Stimulated activated CD4-positive, alpha-beta T cell treated with anti-CD3 and anti-CD28 coated beads, TNF-alpha, amount 100 ng/mL, for 48 hours (primary cell): ENCODE measurements at places on chromosomes 12 and 14.

- peak; percentile 53 for DNase-seq
Observed at GRCh38 chr12:9331218-9331626, 123.0 kb upstream of the PZP start.

DNA sequence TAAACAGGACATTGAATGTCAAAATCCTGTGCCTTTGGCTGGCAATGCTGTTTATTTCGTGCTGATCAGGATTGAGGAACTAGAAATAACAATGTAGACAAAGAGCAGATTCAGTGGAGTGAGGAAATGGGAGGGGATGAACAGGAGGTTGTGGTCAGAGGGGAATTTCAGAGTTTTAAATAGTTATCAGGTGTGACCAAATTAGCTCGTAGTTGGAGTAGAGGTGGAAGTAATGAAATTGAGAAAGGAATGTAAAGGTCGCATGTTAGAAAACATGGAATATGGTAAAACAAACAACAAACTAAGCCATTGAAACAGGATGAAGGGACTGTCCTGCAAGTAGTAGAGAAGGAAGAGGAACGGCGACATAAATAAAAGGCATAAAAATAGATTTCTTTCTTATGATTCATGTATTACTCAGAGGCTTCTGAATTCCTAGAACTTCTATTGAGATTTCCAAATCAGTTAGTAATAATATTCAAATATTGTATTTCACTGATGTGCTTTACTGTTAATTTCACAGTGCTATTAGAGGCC, 9.5 kb upstream of the SAV1 start:
- no peak for DNase-seq

DNA sequence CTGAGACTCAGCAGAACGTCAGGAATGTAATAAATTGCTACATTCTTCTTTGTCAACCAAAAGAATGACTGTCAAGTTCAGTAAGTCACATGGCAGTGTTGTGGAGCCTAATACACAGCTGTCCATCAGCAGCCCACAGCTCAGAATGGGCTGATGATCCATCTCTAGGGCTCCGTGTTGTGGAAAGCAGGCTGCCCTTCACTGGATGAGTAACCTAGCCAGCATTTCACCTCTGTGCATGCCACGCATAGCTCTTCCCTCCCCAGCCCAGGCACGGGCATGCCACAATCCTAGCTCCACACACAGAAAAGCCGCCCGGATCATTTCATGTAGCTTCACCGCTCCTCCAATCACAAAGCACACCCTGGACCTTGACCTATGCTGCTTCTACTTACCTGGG, 878.0 kb upstream of the TMEM132C start:
- no peak for DNase-seq

- DNase-seq = no peak
Observed at GRCh38 chr12:26319511-26319910, 124.1 kb downstream of the SSPN start.

- no peak for DNase-seq
Observed at GRCh38 chr14:33309106-33309505, 370.4 kb downstream of the NPAS3 start.

GRCh38 chr12:45490232-45490881, 239.1 kb upstream of the ARID2 start:
- DNase-seq = no peak

DNA sequence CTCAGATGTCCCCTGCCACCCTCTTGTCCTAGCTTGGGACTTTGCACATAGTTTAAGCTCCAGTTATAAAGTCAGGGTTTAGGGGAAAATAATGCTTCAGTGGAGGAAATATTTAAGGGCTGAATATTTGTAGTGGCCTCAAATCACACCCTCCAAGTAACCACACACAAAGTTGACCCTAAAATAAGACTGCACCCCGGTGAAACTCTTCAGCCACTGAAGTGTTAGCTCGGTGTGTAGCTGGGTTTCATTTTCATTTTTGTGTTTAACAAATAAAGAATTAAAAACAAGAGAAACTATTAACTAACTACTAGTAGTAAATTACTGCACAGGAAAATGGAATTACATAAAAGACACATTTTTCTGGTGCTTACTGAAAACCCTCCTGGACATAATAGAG, 14.8 kb upstream of the BCL11B start:
- DNase-seq = no peak

- no peak for DNase-seq
Observed at GRCh38 chr14:81363746-81364378, 36.3 kb downstream of the STON2 start.

- DNase-seq = no peak
Observed at GRCh38 chr12:31477687-31478086, 113.2 kb downstream of the DENND5B start.

DNA sequence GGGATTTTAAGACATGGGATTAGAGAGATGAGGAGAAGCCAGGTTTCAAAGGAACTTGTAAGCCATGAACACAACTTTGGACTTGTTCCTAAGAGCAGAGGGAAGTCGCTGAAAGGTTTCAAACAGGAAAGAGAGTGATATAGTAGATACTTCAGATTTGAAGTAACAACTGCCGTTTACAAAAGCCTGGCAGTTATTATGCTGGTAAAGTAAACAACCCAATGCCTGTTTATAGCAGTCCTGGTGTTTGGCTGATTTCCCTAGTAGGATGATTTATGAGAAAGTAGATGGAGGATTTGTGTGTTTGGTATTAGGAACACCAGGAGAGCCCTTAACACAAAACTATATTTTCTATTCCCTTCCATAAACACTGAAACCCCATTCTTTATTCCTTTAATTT, 285.7 kb downstream of the RMST start:
- no peak for DNase-seq

DNA sequence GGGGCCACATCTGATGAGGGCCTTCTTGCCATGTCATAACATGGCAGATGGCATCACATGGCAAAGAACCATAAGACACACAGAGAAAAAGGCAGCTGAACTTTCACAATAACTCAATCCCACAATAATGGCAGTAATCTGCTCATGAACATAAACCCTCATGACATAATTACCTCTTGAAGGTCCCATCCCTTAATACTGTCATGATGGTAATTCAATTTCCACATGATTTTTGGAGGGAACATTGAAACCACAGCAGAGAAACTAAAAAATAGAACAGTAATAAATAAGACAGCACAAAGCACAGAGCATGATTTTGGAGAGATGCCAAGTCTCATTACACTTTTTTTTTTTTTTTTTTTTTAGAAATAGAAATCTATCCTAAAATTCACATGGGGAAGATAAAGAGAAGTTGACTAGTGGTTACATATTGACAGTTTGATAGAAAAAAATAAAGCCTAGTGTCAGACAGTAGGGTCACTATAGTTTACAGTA, 61.8 kb upstream of the ATF7IP start:
- no peak for DNase-seq

DNA sequence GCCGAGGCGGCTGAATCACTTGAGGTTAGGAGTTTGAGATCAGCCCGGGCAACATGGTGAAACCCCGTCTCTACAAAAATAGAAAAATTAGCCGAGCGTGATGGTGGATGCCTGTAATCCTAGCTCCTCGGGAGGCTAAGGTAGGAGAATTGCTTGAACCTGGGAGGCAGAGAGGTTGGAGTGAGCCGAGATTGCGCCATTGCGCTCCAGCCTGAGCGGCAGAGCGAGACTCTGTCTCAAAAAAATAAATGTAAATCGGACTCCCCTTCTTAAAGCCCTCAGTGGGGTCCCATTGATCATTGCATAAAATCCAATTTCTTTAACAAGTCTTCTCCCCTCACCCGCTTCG, 908 bp downstream of the TDP1 start:
- no peak for DNase-seq

DNA sequence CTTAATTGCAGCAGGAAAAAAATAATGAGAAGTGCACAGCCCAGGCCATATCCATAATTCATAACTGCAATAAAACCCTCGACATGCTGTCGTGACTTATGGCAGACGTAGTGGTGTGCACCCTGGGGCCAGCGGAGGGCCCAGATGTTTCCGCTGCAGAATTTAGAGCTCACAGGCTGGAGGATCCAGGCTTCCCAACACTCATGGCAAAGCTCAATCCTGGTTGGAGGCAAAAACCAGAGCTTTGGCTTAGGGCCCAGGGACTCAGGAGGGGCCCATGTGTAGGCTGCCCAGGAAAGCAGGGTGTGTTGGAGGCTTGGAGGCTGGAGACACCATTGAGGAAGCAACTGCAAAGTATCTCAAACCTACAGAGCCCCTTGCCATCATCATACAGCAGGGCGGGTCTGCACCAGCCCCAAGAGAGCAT, 68.7 kb downstream of the SERPINA3 start:
- no peak for DNase-seq

DNA sequence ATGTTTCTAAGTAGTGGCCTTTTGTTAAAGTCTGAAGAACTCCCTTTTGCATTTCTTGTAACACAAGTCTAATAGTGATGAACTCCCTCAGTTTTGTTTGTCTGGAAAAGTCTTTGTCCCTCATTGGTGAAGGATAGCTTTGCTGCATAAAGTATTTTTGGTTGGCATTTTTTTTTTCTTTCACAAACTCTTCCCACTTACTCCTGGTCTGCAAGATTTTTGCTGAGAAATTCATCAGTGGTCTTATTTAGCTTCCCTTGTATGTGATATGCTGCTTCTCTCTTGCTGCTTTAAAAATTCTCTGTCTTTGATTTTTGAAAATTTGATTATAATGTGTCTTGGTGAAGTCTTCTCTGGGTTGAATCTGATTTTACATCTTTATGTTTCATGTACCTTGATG, 22.7 kb downstream of the TRMT5 start:
- no peak for DNase-seq

- no peak for DNase-seq
Observed at GRCh38 chr12:32561931-32562341, 117.2 kb upstream of the DNM1L start.

DNA sequence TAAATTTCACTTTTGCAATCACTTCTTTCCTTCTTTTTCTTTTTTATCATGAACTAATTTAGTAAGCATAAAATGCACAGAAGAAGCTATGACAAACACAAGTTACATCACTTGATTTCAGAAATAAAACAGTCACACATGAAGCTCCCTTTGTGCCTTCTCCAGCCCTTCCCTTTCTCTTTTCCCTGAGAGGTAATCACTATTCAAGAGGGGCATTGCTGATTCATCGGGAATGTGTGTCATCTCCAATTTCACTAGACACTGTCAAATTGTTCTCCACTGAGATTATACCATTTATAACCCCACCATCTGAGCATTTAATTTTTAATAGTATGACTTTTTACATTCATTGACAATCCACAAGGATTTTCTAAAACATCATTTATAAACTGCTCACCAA, 91.6 kb upstream of the PTPRQ start:
- no peak for DNase-seq

DNA sequence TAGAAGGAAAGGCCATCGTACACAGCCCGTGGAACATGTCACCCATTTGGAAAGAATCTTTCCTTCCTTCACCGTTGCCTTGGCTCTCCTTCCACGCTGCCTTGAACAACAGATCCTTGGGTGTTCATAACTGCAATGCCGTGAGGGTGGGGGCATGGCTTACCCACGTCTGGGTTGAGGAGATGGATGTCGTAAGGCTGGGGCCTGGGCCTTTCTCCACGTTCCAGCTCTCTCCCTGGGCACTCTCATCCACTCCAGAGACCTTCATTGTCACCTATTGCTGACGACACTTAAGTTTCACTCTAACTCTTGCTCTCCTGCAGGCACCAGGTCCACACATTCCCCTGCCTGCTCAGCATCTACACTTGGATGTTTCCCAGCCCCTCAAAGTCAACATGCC, 19.4 kb downstream of the ANO2 start:
- DNase-seq = no peak

DNA sequence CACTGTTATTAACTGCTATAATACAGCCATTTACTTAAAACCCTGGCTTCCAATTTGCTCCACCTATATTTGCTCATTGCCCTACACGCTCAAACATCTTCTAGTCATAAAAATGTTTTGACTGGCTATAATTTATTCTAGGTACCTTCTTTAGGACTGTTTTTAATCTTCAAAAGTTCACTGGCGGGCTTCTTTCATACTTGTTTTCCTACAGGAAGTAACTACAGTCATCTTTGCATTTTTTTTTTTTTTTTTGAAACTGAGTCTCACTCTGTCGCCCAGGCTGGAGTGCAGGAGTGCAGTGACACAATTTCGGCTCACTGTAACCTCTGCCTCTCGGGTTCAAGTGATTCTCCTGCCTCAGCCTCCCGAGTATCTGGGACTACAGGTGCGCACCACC, 32.5 kb downstream of the MPHOSPH9 start:
- DNase-seq = no peak

DNA sequence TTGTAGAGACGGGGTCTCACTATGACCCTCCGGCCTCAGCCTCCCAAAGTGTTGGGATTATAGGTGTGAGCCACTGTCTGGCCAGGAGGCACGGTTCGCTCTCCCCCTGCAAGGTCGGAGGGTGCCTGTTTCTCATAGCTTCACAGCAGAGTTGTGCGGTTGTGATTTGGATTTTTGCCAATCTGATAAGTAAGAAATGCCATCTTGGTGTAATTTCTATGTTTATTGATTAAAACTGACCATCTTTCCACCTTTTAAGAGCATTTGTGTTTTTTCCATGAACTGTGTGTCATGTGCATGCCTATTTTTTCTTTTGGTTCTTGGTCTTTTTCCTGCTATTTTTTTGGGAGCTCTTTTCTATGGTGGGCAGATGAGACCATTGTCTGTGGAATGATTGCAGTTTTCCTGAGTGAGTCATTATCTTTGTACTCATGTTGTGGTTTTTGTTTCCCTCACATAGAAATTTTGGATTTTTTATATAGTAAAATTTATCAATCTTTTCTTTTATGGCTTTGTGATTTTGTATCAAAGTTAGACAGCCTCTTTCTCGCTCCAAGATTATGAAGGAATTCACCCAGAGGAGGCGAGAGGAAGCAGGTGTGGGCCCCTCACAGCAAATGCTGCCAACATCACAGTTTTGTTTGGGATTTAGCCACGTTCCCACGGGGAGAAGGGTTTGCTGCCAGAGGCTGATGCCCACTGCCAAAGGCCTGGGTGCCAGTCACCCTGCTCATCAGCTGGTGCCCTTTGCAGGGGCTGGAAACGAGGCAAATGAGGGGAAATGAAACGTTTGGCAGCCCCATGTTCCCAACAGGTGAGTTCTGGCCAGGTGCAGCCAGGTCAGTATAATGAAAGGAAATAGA, 47.2 kb downstream of the RFX4 start:
- no peak for DNase-seq

DNA sequence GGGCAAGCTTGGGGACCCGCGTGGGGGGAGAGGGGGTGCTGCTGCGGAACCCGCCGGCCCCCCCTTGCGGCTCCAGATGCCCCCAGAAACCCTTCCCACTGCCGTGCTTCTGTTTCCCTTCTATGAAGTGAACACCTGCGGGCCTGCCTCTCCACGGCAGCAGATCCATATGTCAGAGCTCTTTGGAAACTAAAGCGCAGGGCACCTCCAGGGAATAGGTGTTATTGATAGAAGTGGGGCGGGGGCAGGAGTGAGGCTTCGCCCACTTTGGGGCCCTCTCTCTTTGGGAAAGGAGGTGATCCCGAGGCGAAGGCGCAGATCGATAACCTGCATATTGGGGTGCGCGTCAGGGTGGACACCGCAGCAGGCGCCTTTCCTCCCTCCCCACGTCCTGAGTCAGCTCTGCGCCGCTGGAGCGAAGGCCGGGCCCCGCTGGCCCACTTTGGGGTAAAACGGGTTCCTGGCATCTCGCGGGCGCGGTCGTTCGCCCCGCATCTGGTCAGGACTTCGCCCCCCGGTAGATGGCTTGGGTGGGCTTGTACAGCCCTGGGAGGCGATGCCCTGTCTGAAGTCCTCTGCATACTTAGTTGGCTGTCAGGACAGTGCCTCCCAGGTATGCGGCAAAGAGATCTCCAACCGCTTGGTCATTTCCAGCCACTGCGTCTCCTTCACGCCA, 524 bp downstream of the KMT5A start:
- DNase-seq = peak; percentile 11

- no peak for DNase-seq
Observed at GRCh38 chr12:132874175-132874574, 13.2 kb downstream of the CHFR start.

GRCh38 chr14:89911010-89911919, 43.3 kb downstream of the EFCAB11 start:
- no peak for DNase-seq
